ENCODE measurements at places on chromosomes 6 and 20.

GRCh38 chr6:148616841-148617240 is 130.0 kb upstream of the UST start:
- no peak for DNase-seq

DNA sequence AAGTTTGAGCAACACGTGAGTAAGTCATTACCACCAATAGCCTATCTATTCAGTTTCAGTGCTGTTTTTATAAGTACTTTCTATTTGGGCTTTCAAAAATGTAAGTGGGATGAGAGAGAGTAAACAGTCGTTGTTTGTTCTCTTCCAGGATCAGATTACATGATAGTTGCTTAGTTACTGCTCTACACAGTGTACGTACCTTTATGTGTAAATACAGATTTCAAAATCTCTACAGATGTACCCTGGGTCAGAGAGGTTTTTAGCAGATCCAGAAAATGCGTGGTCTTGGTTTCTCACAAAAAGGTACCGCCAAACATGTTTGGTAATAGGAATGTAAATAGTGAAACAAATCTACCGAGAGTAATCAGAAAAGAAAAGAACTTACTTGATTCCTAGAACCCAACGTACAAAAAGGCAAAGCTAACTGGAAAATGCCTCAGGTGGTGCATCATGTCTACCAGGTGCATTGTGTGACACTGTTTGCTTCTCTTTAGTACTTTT is 421.1 kb downstream of the BCKDHB start:
- peak; percentile 94 for DNase-seq

GRCh38 chr20:36349384-36350170 is 43.4 kb downstream of the DLGAP4 start:
- no peak for DNase-seq

DNA sequence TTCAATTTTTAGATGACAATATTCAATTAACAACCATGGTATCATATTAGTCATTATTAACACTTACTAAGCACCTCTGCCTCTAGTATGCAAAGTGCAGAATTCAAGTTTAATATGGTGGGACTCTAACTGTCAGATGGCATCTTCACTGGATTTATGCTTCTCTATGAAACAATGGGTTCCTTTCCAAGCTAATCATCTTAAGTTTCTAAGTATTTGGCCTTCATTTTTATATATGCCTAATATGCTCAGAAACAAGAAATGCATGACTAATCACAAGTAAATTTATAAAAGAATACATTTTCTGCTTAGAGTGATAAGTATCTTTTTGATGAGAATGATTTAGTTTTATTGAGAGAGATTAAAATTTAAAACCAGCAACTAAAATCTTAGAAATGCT is 144.7 kb downstream of the HIVEP2 start:
- DNase-seq: no peak

- no peak for DNase-seq
Measured at GRCh38 chr6:24927985-24928745, 7.6 kb downstream of the RIPOR2 start.

- no peak for DNase-seq
Measured at GRCh38 chr20:59170406-59171349, 7.1 kb downstream of the ZNF831 start.

GRCh38 chr6:144749263-144749662 is 464.1 kb downstream of the UTRN start:
- DNase-seq: peak; percentile 94

GRCh38 chr6:70566751-70567382 is at the start of gene SDHAF4:
SDHAF4 (plus strand) TSS chr6:70566930; CDS start chr6:70566941, 11 bp downstream.
- peak; percentile 93 for DNase-seq

- no peak for DNase-seq
Measured at GRCh38 chr6:132598473-132598872, 8.9 kb upstream of the TAAR5 start.

DNA sequence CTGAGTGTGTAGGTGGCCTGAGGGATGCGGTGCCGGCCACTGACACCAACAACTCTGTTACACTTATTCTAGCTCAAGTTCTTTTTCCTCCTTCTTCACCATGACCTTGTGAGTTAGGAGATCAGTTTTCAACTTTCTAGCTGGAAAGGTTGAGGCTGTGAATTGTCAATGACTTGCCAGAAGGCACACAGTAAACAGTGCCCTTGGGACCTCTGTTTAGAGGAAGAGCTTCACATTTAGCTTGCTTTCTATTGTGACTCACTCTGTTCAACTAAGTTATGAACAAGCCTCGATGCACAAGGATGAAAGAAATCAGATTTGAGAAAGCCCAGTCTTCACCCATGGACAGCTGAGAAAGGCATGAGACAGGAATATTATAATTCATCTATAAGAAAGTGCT is 455.6 kb downstream of the MAFB start:
- DNase-seq: no peak

DNA sequence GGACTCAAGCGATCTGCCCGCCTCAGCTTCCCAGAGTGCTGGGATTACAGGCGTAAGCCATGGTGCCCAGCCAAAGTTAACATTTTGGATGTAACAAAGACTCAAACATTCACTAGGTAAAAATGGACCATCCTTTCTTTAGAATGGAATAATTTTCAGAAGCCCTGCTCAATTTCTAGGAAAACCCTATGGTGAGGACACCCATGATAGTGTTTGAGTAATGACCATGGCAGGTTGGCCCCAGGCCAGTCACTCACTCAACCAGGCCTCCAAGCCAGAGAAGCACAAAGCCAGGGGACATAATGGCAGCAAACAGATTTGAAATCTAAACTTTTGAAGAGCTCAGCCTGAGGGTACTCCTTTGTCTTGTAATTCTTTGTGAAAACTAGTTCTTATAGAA is 59.9 kb upstream of the GPR6 start:
- no peak for DNase-seq

Data from NCI-H1105 (cell line).